ENCODE measurements at places on chromosomes 2 and 18.
A peak's percentile ranks its signal among the peaks of the same experiment; 100 is the strongest.

DNA sequence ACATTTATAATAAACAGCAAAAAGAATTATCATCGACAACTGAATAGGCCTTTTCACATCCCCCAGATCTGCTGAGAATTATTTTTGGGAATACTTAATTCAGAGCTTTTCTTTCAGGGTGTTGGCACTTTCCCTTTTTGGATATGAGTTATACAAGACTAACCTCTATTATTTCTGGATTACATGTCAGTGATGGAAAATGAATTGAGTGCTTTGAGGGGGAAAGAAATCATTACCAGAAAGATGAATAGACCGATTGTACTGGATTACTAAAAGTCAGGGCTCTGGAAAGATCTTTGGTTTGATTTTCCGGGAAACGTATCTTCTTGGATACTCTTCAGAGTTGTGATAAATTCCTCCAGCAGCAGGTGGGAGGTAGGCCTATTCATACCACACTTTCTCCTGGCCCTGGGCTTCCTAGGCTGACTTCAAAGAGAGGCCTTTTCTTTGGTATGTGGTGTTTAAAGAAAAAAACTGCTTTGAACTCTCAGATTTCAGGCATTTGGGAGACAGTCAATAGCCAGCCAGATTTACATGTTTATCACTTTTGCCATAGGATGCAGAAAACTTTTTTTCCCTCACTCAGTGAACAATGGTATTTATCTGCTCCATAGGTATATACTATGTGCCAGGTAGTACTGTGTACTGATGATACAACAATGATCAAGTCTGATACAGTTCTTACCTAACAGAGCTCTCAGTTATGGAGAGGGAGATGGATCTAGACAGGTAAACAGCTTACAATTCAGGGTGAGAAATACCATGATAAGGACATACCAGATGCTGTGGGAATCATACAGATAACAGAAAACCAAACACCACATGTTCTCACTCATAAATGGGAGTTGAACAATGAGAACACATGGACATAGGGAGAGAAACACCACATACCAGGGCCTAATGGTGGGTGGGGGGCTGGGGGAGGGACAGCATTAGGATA is 63.3 kb upstream of the ACTR3 start:
- peaks cover 16% of the 10 kb centered on the region for H3K36me3 ChIP-seq
- no peak overlapping the region for H3K27ac ChIP-seq
- no peak for ATAC-seq
- peaks cover 9% of the 10 kb centered on the region for H3K4me1 ChIP-seq
- H3K4me3 ChIP-seq: no peak overlapping the region
- no peaks in the 10 kb centered on the region for H3K27me3 ChIP-seq

DNA sequence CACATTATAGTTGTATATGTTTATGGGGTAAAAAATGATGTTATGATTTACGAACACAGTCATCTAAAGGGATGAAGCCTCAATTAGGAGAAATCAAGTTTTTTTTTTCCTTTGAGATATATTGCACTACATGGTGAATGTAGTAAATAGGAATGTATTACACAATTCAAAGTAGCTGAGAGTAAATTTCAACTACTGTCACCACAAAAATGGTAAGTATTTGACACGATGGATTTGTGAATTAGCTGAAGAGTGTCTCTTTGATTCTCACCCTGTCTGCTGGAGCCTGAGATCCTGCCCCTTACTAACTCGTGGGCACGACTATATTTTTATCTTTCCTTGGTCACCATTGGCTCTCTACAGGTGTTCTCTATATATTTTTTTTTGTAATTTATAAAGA is 540.4 kb upstream of the DSEL start:
- no peaks in the 10 kb centered on the region for H3K36me3 ChIP-seq
- no peak overlapping the region for H3K27ac ChIP-seq
- H3K4me1 ChIP-seq: no peaks in the 10 kb centered on the region
- H3K4me3 ChIP-seq: no peak overlapping the region
- ATAC-seq: no peak

DNA sequence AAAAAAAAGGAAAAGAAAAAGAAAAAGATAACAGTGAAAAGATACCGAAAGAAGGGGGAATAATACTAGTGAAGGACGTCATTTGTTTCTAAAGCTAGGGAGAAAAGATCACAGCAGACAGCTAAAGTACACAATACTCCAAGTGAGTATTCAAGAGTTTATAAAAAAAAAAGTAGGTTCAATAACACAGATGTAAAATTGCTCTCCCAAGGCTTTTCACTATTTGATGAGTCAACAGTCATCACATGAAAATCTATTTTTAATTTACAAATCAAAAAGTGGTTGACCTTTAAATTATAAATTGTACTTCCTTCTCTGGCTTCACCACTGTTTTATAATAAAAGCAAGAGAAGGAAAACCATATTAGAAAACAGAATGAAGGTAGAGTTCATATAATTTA is 144.0 kb downstream of the ZRANB3 start:
- H3K27ac ChIP-seq: no peak overlapping the region
- H3K4me3 ChIP-seq: no peak overlapping the region
- no peak for ATAC-seq
- H3K36me3 ChIP-seq: peaks cover 72% of the 10 kb centered on the region

DNA sequence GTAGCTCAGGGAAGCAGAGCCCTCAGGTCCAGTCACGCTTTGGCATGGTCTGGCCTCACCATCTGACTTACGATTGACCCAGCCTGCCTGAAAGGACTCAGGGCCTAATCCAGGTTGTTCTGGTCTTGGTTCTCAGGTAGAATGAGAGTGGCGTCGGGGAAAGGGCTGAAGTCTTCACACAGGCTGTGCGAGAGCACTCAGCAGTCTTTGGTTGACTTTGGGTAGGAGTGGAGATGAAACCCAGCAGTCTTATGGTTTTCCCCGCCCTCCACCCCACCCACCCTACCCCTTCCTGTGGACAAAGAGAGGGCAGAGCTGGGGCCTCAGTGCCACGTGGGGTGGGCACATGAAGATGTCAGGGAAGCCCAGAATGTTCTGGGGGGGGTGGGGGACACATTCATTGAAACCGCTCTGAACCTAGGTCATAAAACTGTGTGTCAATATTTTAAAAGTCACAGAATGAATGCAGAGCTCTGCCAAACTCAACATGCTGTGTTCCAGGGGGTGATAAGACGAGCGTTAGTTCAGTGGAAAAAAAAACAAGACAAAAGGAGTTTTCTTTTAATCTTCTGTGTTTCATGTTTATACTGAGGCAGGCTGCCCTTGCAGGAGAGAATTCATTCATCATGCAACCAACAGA is 58.6 kb upstream of the ALPP start:
- H3K27me3 ChIP-seq: no peaks in the 10 kb centered on the region
- H3K4me1 ChIP-seq: peaks cover 29% of the 10 kb centered on the region
- ATAC-seq: no peak
- H3K4me3 ChIP-seq: no peak overlapping the region

DNA sequence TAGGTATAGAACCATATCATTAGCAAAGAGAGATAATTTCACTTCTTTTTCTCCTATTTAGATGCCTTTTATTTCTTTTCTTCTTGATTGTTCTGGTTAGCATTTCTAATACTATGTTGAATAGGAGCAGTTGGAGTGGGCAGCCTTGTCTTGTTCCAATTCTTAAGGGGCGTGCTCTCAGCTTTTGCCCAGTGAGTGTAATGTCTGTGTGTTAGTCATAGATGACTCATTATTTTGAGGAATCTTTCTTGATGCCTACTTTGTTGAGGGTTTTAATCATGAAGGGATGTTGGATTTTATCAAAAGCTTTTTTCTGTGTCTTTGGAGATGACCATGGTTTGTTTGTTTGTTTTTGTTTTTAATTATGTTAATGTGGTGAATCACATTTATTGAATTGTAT is 1453.1 kb upstream of the SLC39A10 start:
- H3K27me3 ChIP-seq: no peaks in the 10 kb centered on the region
- no peaks in the 10 kb centered on the region for H3K36me3 ChIP-seq
- no peaks in the 10 kb centered on the region for H3K4me1 ChIP-seq
- H3K4me3 ChIP-seq: no peak overlapping the region
- H3K27ac ChIP-seq: no peak overlapping the region

DNA sequence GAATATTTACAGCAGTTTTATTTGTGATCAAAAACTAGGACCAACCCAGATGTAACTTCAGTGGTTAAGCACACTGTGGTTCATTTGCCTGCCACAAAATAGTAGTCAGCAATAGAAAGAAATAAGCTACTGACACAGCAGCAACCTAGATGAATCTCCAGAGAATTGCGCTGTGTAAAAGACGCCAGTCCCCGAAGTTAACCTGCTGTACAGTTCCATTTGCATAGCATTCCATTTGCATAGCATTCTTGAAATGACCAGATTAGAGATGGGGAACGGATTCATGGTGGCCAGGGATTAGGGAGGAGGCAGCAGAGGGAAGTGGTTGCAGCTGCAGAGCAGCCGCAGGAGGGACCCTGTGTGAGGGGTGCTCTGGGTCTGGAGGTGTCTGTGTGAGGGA is 39.3 kb upstream of the NFATC1 start:
- ATAC-seq: peak; percentile 81
- H3K36me3 ChIP-seq: peaks cover 34% of the 10 kb centered on the region

DNA sequence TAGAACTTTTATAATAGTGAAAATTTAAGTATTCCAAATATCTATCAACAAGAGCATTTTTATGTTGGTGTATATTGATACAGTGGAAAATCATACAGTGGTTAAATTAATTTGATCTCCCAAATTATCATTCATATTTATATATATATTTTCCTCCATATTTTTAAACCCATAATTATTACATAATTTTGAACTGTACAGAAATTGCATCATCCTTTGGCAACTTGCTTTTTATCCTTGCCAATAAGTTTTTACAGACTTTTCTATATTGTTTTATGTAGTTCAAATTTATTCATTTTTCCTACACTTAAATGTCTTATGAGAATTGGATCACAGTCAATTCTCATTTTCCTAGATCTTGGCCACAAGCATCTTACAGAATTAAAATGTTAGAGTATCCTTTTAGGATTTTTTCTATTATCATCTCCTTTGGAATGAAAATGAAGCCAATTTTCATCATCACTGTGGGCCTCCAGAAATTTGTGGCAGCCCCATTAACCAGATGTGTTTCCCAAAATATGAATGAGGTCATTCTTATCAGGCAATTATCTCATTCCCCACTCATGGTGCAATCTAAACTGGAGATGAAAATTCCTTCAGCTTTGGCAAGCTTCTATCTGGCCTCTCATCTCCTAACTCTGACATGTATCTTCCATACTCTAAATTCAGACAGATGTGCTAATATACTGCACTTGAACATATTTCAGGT is 94.2 kb upstream of the DLGAP1 start:
- H3K4me1 ChIP-seq: no peaks in the 10 kb centered on the region
- no peaks in the 10 kb centered on the region for H3K36me3 ChIP-seq
- H3K4me3 ChIP-seq: no peak overlapping the region
- ATAC-seq: no peak
- H3K27me3 ChIP-seq: no peaks in the 10 kb centered on the region
- H3K27ac ChIP-seq: no peak overlapping the region

- H3K4me1 ChIP-seq: no peaks in the 10 kb centered on the region
- H3K4me3 ChIP-seq: no peak overlapping the region
- H3K27me3 ChIP-seq: no peaks in the 10 kb centered on the region
Observed at GRCh38 chr18:50709193-50709592, 110.6 kb downstream of the MRO start.

All from stimulated activated memory B cell treated with anti-CD40 and anti-IgM and Interleukin-4, amounts not matched to agents 10 μg/mL and 1 μg/mL and 100 μg/mL, for 72 hours (primary cell).